Peyer's patch (tissue), 4 donors: ENCODE measurements at places on chromosomes 16 and 17. TPM values are rescaled to one million over a fixed set of nuclear protein-coding genes. Genes with fewer than 3 reads are reported as not detected.

Gene CHST5
- total RNA-seq: 160 TPM

Gene ABCC6
- total RNA-seq: 76.3 TPM

Gene TMEM100
- total RNA-seq: 4.4 TPM

Gene EEF2K
- 26.9 TPM for total RNA-seq

Gene DLX3
- total RNA-seq: not detected

Gene TBC1D3E
- total RNA-seq: not detected

Gene TBX21
- total RNA-seq: 0.67 TPM

Gene EFCAB13
- 18.6 TPM for total RNA-seq

Gene KRTAP3-1
- not detected for total RNA-seq

Gene HOXB7
- total RNA-seq: 22.8 TPM

Gene LLGL1
- total RNA-seq: 19.0 TPM

Gene EXOC7
- total RNA-seq: 113 TPM

DNA sequence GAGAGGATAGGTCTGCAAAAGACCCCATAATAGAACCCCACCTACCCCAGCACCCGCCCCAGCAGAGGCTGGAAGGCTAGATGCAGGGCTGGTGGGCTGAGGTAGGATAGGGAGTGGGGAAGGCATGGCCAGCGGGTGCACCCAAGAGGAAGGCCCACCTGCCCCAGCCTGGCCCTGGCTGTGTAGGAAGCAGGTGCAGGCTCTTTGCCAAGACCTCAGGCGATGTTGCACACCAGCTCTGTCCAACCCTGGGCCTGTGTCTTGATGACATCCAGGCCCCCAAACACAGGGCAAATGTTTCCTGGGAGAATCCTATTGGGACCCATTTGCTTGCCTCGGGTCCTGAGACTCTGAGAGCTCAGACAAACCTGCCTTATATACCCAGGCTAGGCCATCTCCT lies 12.2 kb downstream of the UNC119 start:
- no peaks in the 10 kb centered on the region for H3K4me1 ChIP-seq
- no peak for DNase-seq
- H3K27me3 ChIP-seq: no peaks in the 10 kb centered on the region
- no peaks in the 10 kb centered on the region for H3K36me3 ChIP-seq
- no peak overlapping the region for H3K4me3 ChIP-seq

GRCh38 chr17:51860954-51861561 lies 297.5 kb downstream of the CA10 start:
- no peaks in the 10 kb centered on the region for H3K36me3 ChIP-seq
- no peak overlapping the region for H3K27ac ChIP-seq
- no peak for DNase-seq
- no peaks in the 10 kb centered on the region for H3K27me3 ChIP-seq
- no peak overlapping the region for H3K4me3 ChIP-seq

DNA sequence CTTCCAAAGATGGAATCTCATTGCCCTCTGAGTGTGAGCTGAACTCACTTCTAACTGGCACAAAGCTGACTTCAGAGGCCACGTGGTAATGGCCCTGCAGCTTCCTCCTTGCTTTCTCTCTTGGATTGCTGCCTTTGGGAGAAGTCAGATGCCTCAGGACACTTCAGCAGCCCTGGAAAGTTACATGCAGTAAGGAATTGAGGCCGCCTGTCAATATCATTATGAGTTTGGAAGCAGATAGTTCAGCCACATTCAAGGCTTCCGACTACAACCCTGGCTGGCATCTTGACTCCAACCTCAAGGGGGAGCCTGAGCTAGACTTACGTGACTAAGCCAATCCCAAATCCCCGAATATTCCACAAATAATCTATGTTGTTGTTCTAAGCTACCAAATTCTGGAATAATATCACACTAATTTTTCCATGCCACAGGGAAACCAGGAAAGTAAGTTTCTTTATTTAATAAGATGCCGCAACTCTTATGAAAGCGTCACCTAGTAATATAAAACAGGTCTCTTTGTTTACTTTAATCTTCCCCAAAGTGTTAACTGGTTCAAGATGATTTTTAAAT lies 13.6 kb downstream of the CEP20 start:
- H3K27ac ChIP-seq: no peak overlapping the region
- no peak overlapping the region for H3K4me3 ChIP-seq
- H3K36me3 ChIP-seq: no peaks in the 10 kb centered on the region
- no peaks in the 10 kb centered on the region for H3K27me3 ChIP-seq
- DNase-seq: no peak

GRCh38 chr17:2903193-2903974 lies 107.1 kb downstream of the RAP1GAP2 start:
- DNase-seq: no peak
- no peaks in the 10 kb centered on the region for H3K36me3 ChIP-seq
- H3K27me3 ChIP-seq: no peaks in the 10 kb centered on the region
- no peak overlapping the region for H3K4me3 ChIP-seq

GRCh38 chr17:63378411-63379375 lies 67.4 kb downstream of the CYB561 start:
- no peaks in the 10 kb centered on the region for H3K4me1 ChIP-seq
- DNase-seq: no peak
- no peak overlapping the region for H3K27ac ChIP-seq
- H3K36me3 ChIP-seq: no peaks in the 10 kb centered on the region

DNA sequence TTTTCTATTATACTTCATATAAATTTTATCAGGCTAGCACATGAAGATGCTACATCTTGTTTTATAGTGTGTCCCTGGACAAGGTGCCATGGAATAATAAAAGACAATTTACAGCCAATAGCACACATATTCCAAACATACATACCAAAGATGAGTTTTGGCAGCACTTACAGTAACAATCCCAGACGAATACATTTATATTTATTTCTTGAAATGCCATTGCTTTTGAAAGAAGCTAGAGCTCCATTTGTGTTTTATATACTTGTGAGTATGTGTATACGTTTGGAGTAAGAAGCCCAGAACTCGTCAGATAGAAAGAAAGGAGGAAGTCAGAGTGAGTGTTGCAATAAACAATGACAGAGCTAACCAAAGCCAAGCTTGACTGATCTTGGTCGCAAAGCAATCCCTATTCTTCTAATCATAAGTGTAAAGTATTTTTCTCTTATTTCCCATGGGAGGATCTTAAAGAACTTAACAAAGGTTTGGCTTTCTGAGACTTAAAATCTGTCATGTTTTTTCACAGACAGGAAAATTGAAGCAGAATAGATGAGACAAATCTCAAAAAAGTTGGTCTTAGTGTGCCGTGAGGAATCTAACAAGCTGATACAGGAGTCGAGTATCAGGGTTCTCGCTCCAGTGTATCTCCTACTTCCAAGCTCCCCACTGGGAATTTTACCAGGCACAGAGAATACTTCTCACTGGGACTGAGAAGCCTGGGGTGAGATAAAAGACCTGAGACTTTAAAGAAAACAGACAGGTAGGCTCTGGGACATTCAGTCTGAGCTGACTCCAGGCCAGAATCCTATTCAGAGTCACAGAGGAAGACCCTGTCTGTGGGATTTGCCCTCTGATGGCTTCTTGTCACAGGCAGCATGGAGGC lies 175.4 kb downstream of the AATF start:
- H3K4me3 ChIP-seq: no peak overlapping the region
- H3K4me1 ChIP-seq: no peaks in the 10 kb centered on the region
- H3K36me3 ChIP-seq: peaks cover 40% of the 10 kb centered on the region
- DNase-seq: no peak

- no peaks in the 10 kb centered on the region for H3K27me3 ChIP-seq
- H3K27ac ChIP-seq: peak within 1 kb of the TSS; percentile 36
- H3K4me3 ChIP-seq: no peak within 1 kb of the TSS
- no peaks in the 10 kb centered on the region for H3K4me1 ChIP-seq
- no peaks in the 10 kb centered on the region for H3K36me3 ChIP-seq
- DNase-seq: no peak
Measured at GRCh38 chr17:28613931-28614381, at the start of gene RSKR. RSKR (minus strand) TSS chr17:28614185; CDS start chr17:28614161, 24 bp downstream.

- no peaks in the 10 kb centered on the region for H3K36me3 ChIP-seq
- H3K4me1 ChIP-seq: no peaks in the 10 kb centered on the region
- no peak for DNase-seq
- no peak overlapping the region for H3K4me3 ChIP-seq
- no peak overlapping the region for H3K27ac ChIP-seq
Measured at GRCh38 chr16:14024283-14024682, 46.8 kb upstream of the MRTFB start.

- no peaks in the 10 kb centered on the region for H3K4me1 ChIP-seq
- DNase-seq: peak; percentile 86
- H3K36me3 ChIP-seq: no peaks in the 10 kb centered on the region
- no peaks in the 10 kb centered on the region for H3K27me3 ChIP-seq
- H3K4me3 ChIP-seq: no peak overlapping the region
Measured at GRCh38 chr17:80426671-80427326, 11.8 kb downstream of the ENDOV start.

DNA sequence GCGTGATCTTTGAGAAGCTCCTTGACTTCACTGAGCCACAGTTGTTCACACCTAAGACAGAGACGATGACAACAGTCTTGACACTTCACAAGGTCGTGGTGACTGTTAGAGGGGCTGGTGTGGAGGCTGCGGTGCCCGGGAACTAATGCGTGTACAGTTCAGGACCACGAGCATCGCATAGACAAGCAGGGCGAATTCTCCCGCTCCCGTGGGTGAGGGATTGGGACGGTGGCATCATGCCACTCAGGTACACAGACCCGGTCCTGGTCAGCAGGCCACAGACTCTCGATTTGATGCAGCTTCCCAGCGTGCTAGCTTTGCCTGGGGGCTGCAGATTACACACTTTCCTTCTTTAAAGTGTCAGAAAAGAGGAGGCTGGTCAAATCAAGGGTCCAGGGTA lies 24.7 kb downstream of the CEP295NL start:
- no peaks in the 10 kb centered on the region for H3K27me3 ChIP-seq
- peak overlapping the region; percentile 87 for H3K27ac ChIP-seq
- no peak for DNase-seq
- no peaks in the 10 kb centered on the region for H3K36me3 ChIP-seq
- H3K4me3 ChIP-seq: no peak overlapping the region

DNA sequence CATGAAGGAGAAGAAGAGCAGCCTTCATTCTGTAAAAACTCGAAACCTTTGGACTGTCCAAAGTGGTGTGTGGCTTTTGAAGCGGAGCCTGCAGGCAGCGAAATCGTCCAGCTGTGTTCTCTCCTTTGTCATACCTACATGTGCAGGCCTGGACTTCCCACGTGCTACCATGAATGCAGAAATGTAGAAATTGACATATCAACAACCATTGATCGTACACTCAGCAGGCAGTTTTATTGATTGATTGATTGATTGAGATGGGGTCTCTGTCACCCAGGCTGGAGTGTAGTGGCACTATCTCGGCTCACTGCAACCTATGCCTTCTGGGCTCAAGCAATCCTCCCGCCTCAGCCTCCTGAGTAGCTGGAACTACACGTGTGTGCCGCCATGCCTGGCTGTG lies 2.6 kb upstream of the HAPSTR1 start:
- H3K27ac ChIP-seq: no peak overlapping the region
- peak; percentile 40 for DNase-seq
- no peaks in the 10 kb centered on the region for H3K27me3 ChIP-seq
- H3K36me3 ChIP-seq: no peaks in the 10 kb centered on the region
- no peak overlapping the region for H3K4me3 ChIP-seq

DNA sequence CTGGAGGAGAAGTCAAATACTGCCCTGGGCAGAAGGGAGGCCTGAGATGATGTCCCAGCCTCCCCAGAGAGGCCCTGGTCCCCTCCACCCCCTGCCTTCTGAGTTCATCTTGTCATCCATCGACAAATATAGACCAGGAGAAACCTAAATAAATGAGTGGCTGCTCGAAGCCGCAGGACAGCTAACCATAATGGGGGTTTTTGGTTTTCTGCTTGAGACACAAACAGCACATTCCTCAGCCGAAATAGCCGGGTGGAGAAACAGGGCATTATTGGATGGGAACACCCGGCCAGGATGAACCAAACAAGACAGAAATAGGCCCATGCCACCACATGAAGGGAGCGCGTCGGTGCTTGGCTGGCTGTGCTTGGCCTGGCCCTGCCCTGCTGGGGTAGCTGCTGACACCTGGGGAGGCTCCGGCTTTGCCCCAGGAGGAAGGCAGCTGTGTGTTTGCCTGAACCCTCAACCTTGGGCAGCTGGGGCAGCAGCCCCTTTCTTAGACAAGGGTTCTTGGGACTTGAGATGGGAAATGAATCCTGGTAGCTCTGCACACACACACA lies 188.1 kb downstream of the IRX5 start:
- no peaks in the 10 kb centered on the region for H3K36me3 ChIP-seq
- H3K27ac ChIP-seq: no peak overlapping the region
- DNase-seq: no peak
- no peaks in the 10 kb centered on the region for H3K27me3 ChIP-seq
- no peaks in the 10 kb centered on the region for H3K4me1 ChIP-seq
- H3K4me3 ChIP-seq: no peak overlapping the region

GRCh38 chr16:88290850-88291830 lies 91.6 kb upstream of the ZNF469 start:
- no peak for DNase-seq
- H3K36me3 ChIP-seq: no peaks in the 10 kb centered on the region
- H3K4me3 ChIP-seq: no peak overlapping the region
- H3K27ac ChIP-seq: no peak overlapping the region

- H3K36me3 ChIP-seq: no peaks in the 10 kb centered on the region
- H3K27me3 ChIP-seq: no peaks in the 10 kb centered on the region
- no peak overlapping the region for H3K4me3 ChIP-seq
- H3K27ac ChIP-seq: no peak overlapping the region
Measured at GRCh38 chr16:72978212-72978611, 69.7 kb downstream of the ZFHX3 start.

DNA sequence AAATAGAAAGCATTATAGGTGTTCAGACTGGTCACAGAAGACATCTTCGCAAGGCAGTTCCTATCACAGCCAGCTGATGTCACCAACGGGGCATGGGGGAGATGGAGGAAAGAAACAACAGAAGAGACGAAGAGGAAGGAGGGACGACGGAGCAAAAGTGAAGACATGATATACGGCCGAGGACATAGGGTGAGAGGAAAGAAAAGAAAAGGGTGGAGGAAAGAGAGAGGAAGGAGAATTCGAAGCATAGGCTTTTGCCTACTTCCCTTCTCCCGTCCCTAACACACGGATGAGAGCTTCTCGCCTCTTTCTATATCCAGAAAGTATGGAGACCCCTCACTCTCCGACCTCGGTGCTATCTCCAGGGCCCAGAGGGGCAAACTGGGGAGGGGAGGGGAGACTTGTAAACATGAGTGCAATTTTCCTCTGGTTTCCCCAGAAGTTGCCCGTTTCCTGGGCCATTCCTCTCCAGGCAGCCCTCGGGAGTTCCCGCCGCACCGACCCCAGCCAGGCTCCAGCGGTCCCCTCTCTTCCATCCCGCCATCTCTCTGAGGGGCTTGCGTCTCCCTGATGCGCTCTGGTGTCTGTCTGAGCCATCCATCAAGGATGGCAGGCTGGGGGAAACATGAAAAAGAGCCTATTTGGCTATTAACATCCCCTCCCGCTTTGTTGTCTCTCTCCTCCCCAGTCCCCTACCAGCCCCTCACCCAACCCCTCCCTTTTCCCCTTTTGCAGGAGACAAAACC lies 26.0 kb downstream of the COPZ2 start:
- peak overlapping the region; percentile 34 for H3K4me3 ChIP-seq
- H3K27ac ChIP-seq: no peak overlapping the region
- no peak for DNase-seq
- H3K36me3 ChIP-seq: no peaks in the 10 kb centered on the region
- peaks cover 18% of the 10 kb centered on the region for H3K27me3 ChIP-seq

- H3K27ac ChIP-seq: no peak overlapping the region
- H3K36me3 ChIP-seq: no peaks in the 10 kb centered on the region
- H3K27me3 ChIP-seq: no peaks in the 10 kb centered on the region
- H3K4me1 ChIP-seq: peaks cover 10% of the 10 kb centered on the region
Measured at GRCh38 chr17:76973040-76973439, 104.8 kb downstream of the MGAT5B start.
